ENCODE measurements at places on chromosomes 1 and 21. TPM values are rescaled to one million over a fixed set of nuclear protein-coding genes. Genes with fewer than 3 reads are reported as not detected.
A peak's percentile ranks its signal among the peaks of the same experiment; 100 is the strongest.

DNA sequence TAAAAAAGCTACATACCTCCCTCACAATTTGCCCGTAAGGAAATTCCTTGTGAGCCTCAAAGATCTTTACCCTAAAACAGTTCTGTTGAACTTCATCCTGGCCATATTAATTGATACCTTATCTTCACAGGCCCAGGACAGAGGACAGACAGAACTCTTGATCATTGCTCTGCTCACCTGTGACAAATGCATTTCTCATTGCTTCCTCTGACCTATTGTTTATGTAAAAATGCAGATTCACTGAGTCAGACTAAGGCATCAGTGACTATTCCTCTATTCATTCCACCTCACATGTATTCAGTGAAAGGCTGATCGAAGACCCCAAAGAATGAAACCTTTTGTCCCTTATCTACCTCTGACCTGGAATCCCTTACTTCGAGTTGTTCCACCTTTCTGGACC, 61.0 kb downstream of the BACH1 start:
- no peak for DNase-seq

GRCh38 chr21:45244799-45245340, 42.8 kb downstream of the POFUT2 start:
- no peak for DNase-seq

DNA sequence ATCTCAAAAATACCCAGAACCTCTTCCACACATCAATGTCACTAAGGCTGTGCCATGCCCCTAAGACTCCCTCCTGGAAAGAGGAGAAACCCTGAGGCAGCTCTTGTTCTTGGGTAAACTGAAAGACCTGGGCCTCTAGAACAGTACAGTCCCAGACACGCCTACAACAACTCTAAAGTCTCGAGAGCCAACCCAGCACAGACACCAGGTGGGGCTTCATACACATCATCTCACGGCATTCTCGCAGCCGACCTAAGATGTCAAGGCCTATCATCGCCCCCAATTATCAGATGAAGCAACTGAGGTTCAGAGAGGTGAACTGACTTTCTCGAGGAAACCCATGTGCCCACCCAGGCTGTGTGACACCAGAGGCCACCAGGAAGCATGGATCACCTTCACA, 70.6 kb downstream of the MRPL37 start:
- DNase-seq: peak; percentile 25

The UBE2U gene
- not detected for total RNA-seq

The CLCA2 gene
- total RNA-seq: not detected

DNA sequence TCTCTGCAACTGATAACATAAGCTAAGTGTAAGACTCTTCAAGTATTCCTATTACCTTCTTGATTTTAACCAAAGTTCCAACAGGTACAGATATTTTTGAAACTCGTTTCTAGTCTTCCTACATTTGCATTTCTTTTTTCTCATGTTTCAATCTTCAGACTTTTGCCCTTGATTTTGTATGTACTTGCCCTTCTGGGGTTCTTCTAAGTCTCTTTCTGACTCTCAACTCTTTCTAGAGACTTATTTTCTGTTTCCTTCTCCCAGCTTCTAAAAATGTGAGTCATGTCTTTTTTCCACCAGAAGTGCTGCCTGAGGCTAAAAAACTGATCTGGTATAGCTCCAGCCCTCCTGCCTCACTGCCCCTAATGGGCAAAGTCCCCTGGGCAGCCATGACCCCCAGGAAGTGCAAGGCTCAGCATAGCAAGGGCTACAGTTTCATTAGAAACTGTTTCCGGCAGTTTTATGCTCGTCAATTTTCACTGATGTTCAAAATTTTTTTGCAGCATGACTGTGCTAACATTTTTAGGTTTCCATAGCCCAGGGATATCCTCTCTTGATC, 265.9 kb downstream of the SEC16B start:
- DNase-seq: no peak

The KCNK2 gene
- total RNA-seq: not detected

DNA sequence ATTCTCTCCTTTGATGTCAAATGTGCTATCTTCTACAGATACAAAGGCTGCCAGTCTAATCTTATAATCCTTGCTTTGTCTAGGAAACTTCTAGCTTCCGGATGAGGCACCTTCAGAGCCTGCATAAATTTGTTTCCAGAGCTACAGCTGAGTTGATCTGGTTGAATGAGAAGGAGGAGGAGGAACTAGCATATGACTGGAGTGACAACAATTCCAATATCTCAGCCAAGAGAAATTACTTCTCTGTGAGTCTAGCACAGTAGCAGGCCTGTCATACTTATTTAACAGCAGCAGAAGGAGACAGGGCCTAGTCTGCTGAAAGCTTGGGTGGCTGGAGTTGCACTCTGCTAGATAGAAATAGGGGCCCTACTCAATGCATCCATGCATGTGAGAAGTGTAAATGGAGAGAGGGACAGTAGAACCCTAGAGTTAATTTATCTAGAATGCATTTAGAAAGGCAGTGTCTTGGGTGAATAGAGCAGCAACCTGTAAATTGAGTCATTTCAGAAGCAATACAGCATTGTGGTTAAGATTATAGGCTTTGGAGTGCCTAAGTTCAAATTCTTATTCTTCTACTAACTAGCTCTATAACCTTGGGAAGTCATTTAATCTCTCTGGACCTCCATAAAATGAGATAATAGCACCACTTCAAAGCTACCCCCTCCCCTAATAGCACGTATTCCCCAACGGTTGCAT, 89.0 kb downstream of the MACF1 start:
- no peak for DNase-seq

- peak; percentile 25 for DNase-seq
Observed at GRCh38 chr1:232943679-232944252, 6.6 kb upstream of the NTPCR start.

- no peak for DNase-seq
Observed at GRCh38 chr1:171712341-171712740, 29.5 kb downstream of the VAMP4 start.

GRCh38 chr1:221856228-221857093, 114.6 kb upstream of the DUSP10 start:
- DNase-seq: no peak

DNA sequence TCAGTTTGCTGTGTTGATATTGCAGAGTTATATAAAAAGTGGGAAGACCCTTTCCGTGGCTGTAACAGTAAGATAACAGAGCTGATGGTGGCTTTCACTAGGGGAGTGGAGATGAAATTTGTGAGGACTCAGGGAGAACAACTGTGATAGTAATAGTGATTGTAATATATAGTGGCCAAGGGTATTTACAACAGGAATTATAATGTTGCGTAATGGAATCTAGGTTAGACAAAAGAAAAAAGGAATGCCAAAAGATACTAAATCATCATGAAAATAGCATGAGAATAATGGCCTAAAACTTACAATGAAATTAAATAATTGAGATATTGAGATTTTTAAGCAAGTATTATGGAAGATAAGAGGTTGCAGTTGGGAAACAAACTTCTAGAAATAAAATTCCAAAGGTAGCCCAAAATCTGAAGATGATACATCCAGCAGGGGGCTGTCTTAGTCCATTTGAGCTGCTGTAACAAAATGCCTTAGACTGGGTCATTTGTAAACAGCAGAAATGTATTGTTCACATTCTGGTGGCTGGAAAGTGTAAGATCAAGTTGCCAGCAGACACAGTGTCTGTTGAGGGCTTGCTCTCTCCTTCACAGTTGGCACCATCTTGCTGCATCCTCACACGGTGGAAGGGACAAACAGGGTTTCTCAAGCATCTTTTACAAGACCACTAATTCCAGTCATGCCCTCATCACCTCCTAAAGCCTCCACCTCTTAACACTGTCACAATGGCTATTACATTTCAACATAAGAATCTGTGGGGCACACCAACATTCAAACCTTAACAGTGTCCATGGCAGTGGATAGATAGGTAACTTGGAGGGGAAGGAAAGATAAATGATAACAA, 711.2 kb downstream of the MRPL39 start:
- DNase-seq: no peak

DNA sequence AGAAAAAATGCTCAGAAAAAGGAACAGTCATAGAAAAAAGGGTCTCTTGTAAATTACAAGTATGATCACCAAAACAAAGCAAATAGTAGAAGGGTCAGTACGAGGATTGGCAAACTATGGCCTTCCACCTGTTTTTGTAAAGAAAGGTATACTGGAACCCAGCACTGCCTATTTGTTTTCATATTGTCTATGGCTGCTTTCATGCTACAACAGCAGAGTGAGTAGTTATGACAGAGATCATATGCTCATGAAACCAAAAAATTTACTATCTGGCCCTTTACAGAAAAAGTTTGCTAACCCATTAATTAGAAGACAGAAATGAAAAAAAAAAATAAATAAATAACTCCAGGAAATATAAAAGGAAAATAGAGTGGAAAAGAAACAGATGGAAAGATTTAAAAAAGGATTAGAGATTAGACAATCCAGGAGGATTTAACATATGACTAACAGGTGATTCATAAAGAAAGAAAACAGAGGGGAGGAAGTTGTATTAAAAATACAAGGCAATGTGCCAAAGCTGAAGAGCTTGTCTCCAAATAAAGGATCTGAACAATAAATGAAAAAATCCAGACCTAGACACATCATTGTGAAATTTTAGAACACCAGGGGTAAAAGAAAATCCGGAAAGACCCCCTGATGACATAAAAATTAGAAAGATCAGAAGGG, 108.5 kb upstream of the SERTAD4 start:
- DNase-seq: no peak

The S100A8 gene
- total RNA-seq: not detected

DNA sequence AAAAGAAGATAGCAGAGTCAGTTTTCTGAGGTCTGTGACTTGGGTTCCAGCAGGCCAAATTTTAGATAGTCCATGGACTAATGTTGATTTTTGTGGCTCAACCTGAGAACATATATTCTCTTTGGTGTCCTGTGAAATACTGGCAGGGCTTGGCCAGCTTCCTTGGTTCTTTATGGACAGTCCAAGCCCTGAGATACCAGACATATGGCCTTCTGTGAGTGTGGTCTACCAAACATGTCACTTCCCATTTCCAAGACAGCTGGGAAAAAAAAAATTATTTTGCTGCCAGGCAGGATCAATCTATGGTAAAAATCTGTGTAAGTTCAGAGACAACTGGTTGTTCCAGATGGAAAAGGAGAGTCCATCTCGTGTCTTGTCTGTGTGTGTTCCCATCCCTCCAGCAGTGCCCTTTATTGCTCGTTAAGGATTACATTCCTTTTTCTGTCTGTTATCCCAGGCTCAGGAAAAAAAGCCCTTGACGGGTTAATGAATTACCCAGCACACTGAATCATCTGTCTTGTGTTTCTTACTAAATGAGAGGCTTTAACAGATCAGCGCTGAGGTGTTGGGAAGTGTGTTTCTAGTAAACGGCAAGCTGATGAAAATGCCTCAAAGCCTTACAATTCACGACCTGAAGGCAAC, 33.4 kb upstream of the XPR1 start:
- DNase-seq: no peak

- no peak for DNase-seq
Observed at GRCh38 chr1:17624611-17625233, 85.2 kb downstream of the ARHGEF10L start.

Measured in activated naive CD4-positive, alpha-beta T cell treated with anti-CD3 and anti-CD28 coated beads for 36 hours (primary cell).